ENCODE measurements at places on chromosomes 2 and 18.

GRCh38 chr2:238974081-238974480 lies 126.2 kb downstream of the TWIST2 start:
- DNase-seq = no peak

- DNase-seq = no peak
Measured at GRCh38 chr2:140589273-140589672, 1541.5 kb downstream of the LRP1B start.

DNA sequence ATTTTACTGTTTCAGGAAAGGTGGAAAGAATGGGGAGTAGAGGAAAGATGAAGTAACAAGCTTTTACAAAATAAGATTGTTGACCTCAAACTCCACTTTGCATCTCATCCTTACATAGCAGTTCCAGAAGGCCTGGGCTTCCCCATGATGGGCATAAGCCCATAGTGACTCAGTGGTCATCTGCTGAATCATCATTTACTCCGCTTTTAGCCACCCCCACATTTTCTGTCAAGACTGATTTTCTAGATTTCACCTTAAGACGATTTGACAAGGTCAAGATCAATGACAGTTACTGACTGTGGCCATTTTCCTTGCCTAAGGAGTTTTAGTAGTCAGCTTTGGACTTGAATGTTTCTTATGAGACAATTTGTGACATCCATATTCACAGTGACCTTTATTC lies 49.4 kb downstream of the PLEKHM3 start:
- DNase-seq = no peak

GRCh38 chr18:75202696-75203365 lies 6.1 kb downstream of the PTGR3 start:
- no peak for DNase-seq

DNA sequence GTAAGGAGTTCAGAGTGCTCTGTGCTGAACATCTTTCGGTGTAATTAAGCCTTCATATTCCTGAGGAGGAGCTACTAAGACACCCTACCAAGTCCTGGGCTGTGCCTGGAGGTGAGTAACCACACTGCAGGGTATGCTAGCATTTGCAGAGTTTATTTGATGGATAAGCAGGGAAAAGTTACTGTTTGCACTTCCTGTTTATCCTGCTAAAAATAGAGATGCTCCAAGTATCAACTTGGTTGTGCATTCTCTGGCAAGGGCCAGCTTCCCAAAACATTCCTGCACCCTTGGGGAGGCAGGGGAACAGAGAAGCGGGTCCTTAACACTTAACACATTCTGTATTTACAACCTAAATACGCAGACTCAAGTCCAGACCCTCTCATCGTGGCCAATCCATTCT lies 49.8 kb downstream of the PARD6G start:
- DNase-seq = no peak

DNA sequence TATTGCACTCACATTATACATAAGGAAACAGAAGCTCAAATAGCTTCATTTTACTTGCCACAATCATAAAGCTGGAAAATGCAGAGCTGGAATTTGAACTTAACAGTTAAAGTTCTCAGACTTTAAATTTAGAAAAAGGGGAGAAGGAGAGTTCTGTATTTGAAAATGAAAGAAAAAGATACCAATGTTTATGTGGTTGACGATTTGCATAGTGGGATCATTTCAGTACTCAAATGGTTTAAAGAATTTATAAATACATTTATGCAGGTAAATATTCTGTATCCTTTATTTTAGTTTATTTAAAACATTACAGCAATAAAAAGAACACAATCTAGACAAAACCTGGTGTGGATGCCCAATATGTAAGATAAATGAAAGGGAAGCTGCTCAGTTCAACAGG lies 25.5 kb upstream of the STAT4 start:
- DNase-seq = no peak

- no peak for DNase-seq
Measured at GRCh38 chr2:117960231-117960630, 53.6 kb downstream of the CCDC93 start.

- DNase-seq = peak; percentile 22
Measured at GRCh38 chr2:105287692-105288091, 41.8 kb downstream of the TGFBRAP1 start.

DNA sequence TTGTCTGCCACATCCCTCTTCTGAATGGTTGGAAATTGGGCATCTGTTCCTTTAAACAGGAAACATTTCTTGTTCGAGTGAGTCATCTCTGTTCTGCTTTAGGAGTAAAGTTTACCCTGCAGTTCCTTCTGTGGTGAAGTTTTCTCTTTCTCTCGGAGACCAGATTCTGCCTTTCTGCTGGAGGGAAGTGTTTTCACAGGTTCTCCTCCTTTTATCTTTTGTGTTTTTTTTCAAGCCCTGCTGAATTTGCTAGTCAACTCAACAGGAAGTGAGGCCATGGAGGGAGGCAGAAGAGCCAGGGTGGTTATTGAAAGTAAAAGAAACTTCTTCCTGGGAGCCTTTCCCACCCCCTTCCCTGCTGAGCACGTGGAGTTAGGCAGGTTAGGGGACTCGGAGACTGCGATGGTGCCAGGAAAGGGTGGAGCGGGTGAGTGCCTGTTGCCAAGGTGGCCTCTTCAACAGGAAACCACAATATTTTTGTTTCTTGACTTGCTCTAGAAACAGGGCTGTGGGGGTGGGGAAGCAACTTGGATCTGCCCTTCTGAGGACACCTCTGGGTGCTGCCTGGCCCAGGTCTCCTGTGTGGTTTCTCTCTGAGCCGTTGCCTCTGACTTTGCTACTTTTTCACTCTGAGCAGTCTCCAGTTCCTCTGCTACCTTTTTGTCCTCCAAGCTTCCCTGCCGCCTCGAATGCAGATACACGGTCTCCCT lies 2.2 kb upstream of the CASP8 start:
- peak; percentile 75 for DNase-seq

DNA sequence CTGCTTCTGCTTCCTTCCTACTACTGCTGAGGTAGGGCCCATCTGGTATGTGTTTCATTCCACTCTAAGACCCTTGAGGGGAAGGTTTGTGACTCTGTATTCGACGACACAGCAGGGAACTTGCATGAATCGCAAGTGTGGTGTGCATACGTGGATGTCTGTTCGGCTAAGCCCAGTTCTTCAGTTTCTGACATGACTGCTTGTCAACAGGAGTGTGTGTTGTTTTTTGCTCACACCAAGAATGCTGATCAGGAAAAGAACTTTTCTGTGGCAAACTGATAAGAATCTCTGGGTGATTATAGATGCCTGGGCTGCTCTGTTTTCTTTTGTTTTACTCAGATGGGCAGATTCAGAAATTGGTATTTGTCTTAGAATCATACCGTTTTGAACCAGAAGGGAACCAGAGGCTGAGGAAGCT lies 22.0 kb downstream of the TNFRSF11A start:
- DNase-seq = no peak

GRCh38 chr2:26712486-26713465 lies 20.3 kb downstream of the KCNK3 start:
- DNase-seq = no peak

GRCh38 chr2:232419245-232420072 lies 12.8 kb downstream of the ALPG start:
- DNase-seq = no peak

GRCh38 chr2:10079870-10080535 lies at the start of gene CYS1:
CYS1 (minus strand) TSS chr2:10080411; CDS start chr2:10080223, 188 bp downstream.
- DNase-seq = no peak

DNA sequence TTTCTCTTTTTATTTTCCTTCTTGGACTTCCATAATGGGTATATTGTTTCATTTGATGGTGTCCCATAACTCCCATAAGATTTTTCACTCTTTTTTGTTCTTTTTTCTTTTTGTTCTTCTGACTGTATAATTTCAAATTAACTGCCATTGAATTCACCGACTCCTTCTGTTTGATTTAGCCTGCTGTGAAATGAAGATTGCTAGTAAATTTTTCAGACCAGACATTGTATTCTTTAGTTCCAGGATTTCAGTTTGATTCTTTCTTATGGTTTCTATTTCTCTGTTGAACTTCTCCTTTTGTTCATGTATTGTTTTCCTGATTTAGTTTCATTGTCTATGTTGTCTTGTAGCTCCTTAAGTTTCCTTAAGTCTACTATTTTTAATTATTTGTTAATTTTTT lies 87.6 kb upstream of the SPOPL start:
- no peak for DNase-seq

DNA sequence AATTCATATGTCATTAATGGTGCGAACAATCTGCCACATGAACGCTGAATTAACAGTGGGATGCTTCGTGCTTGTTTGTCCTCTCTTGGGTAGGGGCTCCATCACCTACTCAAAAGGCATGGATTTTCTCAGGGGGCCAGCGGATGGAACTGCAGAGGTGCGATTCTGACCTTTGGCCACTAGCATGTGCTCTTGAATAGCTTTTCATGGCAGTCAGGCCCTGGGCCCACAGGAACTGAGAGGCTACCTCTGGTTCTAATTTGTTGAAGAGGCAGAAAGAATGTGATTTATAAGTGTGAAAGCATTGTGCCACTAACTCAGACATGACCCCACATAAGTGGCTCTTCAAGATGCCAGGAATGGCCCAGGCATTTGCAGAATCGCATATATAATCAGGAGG lies 283.2 kb downstream of the INSIG2 start:
- DNase-seq = no peak

GRCh38 chr2:137842430-137842829 lies 121.8 kb upstream of the HNMT start:
- no peak for DNase-seq

GRCh38 chr2:237715459-237715947 lies 83.1 kb upstream of the RBM44 start:
- DNase-seq = no peak

- DNase-seq = no peak
Measured at GRCh38 chr2:150978053-150978452, 283.6 kb downstream of the RBM43 start.

GRCh38 chr2:201223089-201224073 lies 37.0 kb upstream of the CASP8 start:
- DNase-seq = no peak

DNA sequence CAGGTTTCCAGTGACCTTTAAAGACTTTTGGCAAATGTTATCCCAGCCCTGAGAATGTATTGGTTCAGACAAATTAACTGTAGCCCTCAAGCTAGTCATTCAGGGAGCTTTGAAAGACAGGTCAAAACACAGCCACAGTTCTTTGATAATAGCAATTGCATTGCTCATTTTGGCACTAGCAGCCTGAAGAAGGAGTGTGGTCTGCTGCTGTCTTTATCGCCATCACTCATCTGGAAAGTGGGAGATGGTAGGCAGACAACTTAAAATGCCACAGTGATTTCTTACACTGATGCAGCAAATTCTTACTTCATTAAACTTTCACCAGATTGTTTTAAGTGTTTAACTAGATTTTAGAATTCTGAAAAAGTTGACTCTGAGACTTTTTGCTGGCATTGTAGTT lies 47.2 kb downstream of the DOK6 start:
- DNase-seq = no peak

- no peak for DNase-seq
Measured at GRCh38 chr2:181780657-181781056, 100.3 kb upstream of the NEUROD1 start.

DNA sequence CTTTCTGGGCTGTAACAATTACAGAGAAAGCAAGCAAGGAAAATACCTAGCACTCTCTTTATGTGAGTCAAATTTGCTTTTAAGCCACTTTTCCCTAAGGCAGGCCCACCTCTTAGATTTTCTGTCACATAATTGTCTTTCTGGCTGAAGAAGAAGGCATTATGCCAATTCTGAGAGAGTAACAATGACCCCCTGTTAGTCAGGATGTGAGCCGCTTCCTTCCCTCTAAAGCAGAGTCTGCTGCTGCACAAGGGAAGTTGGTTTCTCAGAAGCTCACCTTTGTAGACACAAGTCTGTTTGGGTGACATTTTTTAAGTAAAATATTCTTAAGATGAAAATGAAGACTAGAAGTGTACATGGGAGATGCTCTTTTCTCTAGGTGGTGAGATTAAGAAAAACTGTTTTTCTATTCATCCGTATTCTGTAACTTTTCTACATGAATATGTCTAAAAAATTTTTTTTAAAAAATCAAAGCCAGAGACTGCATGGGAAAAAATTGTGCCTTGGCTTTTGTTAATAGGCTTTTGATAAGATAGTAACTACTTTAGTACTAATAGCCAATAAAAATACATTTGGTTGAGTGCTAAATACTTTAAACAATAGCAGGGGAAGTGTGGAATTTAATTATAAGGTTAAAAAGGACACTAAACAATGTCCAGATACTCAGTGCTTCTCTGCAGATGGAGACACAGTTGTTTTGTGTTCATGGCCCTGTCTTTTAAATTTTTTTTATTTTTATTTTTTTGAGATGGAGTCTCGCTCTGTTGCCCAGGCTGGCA lies 33.4 kb upstream of the VPS54 start:
- DNase-seq = peak; percentile 78

GRCh38 chr2:63788071-63788470 lies 53.6 kb upstream of the UGP2 start:
- no peak for DNase-seq

DNA sequence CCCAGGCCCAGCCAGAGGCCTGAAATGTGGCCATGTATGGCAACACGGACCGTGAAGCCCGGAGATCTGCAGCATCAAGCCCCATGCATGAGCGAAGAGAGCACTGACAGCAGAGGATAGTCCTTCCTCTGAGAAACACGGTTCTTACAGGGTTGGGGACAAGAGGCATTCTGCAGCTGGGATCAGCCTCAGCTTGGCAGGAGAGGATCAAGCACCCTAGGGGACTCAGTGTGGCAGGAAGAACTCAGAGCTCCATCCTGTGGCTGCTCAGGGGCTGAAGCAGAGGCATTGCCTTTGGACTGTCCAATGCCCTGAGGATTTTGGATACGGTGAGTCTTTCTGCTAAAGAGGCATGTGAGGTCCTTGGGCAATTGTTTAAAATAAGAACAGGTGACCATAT lies 368.7 kb downstream of the ZNF516 start:
- no peak for DNase-seq

DNA sequence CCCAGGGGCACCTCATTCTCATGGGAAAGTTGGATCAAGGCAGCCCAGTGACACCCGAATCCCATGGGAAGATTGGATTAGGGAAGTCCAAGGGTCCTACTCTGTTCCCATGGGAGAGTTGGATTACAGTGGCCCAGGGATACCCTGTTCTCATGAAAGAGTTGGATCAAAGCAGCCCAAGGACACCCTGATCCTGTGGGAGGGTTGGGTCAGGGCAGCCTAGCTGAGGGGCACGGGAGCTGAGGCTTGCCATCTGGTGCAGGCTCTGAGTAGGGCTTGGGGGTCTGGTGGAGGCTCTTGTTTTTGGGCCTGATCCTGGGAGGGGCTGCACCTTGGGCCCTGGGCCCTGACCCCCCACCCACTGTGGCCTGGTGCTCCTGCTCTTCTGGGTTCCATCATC lies 87.1 kb downstream of the ACKR3 start:
- no peak for DNase-seq

DNA sequence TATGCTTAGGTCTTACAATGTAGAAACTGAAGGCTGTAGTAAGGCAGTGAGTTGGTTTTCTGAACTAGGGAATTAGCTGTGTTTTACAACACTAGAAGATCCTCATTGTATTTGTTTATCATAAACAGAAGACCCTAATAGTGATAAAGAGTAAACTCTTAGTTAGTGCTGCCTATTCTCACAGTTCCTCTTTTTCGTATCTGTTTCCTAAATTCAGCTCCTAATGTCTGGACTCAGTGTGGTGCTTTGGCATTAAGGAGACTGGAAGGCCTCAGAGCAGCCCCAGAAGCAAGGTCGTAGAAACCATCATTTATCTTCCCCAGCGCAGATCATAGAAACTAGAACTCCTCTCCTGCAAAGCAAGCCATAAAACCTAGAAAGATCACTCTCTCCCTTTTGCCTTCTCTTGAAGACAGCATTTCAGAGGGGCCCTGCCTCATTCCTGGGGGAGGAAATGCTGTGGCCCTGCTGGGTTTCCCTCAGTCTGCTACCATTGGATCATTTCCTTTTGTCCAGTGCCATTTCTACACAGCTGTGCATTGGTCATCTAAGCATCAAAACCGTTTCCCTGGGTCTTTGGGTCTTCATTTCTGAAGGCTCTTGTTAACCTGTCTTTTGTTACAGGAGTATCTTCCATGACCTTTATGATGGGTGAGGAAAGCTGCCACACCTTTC lies 4.7 kb downstream of the ACP1 start:
- no peak for DNase-seq
